ENCODE measurements at places on chromosomes 12 and 14.

GRCh38 chr14:63928744-63929174 is 76.0 kb downstream of the SYNE2 start:
- DNase-seq, result no peak

DNA sequence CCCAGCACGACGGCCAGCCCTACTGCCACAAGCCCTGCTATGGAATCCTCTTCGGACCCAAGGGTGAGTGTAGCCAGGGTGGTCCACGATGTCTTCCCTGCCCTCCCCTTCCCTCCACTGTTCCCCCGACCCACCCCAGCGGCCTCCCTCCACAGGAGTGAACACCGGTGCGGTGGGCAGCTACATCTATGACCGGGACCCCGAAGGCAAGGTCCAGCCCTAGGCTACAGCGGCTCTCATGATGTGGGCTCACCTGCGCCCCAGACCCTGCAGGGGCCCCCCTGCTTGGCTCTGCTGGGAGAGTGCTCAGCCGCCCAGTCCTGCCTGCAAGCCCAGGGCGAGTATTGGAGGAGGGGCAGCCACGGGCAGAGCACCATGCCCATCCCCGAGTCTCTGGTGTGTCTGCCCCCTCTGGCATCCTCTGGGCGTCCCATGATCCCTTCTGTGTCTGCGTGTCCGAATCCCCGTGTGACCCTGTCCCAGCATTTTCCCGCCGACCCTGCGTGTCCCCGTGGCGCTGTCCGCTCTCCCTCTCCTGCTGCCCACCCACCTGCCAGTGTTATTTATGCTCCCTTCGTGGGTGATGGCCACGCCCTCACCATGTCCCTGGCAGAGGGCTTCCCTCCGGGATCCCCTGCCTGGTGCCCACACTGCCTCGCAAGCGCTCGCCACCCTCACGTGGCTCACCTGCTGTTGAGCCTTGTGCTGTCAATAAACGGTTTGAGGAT is 5.0 kb downstream of the CRIP2 start:
- no peak for DNase-seq

GRCh38 chr14:80587096-80587724 is 354.3 kb downstream of the CEP128 start:
- DNase-seq, result peak; percentile 43

DNA sequence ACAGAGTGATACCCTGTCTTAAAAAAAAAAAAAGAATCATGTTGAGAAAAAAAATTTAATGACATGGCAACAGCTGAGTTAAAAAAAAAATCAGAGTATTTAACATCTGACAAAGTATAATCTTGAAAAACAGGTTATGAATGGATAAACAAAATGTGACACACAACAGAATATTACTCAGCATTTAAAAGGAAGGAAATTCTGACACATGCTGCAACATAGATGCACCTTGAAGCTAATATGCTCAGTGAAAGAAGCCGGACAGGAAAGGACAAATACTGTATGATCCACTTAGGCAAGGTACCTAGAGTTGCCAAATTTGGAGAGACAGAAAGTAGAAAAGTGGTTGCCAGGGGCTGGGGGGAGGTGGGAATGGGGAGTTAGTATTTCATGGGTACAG is 19.4 kb upstream of the EIF2B2 start:
- no peak for DNase-seq

DNA sequence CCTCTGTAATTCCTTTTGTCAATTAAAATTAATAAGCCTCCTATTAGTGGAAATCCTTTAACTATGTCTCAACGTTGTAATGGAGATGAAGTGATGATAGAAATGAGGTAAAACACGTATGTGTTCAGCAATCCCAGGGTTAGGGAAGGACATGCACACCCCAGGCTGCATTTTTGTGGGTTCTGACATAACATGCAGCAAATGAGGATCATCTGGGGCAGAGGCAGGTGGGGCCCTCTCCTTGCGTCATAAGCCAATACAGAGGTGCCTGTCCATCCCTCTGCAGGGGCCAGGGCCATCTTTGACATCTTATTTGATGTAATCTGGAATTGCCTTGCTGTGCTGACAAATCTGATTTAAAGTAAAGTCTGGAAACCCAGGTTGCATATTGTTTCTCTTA is 73.2 kb downstream of the MYRFL start:
- DNase-seq, result no peak

DNA sequence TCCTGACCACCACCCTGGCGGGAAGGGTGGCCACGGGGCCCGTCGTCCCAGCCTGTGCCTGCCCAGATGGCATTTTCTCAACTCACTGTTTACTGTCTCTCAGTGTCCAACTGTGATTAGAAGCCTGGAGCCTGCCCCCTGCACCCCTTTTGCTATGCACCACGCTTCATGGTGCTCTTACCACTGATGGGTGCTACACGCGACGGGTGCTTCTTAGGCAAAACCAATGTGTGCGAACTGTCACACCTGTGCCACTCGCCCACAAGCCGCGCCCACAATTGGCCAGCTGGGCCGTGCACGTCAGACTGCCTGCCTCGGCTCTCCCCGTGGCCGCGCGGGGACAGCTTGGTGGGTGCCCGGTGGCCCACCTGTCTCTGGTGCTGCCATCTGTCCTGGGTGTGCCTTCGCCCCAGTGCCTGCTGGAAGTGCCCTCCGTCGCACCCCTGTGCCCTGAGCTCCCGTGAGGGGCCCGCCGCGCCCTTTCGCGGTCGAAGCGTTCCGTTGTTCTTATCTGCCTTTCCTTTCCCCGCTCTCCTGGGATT is 15.1 kb upstream of the AMN start:
- no peak for DNase-seq

DNA sequence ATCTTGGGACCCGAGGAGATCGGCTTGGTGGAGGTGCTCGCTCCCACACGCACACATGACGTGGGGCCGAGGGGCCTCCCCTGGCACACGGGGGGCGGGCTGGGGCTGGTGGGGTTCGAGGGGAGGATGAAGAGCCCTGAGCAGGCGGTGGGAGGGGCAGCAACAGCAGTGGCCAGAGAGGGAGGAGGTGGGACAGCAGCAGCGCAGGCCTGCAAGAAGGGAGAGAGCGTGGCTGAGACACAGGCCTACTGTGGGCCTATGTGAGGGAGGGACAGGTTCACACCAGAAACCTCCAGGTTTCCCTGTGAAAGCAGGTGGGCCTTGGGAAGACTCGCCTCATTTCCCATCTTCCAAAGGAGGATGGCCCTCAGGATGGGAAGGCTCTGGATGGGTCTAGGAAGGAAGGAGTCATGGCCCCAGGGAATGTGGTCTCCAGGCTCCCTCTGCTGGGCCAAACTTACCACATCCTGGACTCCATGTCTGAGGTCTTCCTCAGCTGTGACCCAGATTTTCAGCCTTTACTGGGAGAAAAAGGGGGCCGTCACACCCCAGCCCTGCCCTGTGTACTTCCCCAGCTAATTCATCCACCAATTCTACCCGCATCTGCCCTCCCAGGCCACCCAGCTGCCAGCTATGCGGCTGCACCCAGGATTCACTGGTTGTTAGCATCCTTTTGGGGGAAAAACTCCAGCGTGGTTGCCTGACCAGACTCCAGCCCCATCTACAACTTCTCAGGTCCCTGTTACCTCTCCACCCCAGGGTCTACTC is 2.8 kb downstream of the PIANP start:
- DNase-seq, result peak; percentile 11

DNA sequence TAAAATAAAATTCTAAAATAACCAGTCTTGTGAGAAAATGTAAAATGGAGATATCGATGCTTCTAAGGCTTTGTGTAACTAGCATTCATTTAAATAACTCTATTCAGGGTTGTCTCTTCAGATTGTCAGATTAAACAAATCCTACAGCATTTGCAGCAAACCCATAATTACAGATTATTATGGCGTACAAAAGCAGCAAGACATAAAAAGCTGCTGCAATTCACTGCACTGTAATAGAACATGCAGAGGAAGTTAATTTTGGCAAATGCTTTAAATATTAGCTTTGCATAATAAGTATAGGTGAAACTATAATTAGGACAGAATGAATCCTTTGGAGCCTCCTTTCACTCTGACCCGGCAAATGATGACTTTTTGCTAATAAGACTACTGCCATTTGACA is 98.3 kb downstream of the INSM2 start:
- no peak for DNase-seq

GRCh38 chr12:107490010-107490409 is 195.6 kb upstream of the PWP1 start:
- no peak for DNase-seq

GRCh38 chr14:75700295-75700694 is 39.2 kb downstream of the TTLL5 start:
- DNase-seq, result peak; percentile 42
